ENCODE measurements at places on chromosomes 16 and 17. TPM values are rescaled to one million over a fixed set of nuclear protein-coding genes. Genes with fewer than 3 reads are reported as not detected.

GRCh38 chr16:10859658-10860057, 17.3 kb upstream of the CIITA start:
- no peak overlapping the region for H3K27ac ChIP-seq
- no peak for DNase-seq
- no peak overlapping the region for H3K4me3 ChIP-seq
- no peaks in the 10 kb centered on the region for H3K36me3 ChIP-seq
- H3K4me1 ChIP-seq = peaks cover 10% of the 10 kb centered on the region

DNA sequence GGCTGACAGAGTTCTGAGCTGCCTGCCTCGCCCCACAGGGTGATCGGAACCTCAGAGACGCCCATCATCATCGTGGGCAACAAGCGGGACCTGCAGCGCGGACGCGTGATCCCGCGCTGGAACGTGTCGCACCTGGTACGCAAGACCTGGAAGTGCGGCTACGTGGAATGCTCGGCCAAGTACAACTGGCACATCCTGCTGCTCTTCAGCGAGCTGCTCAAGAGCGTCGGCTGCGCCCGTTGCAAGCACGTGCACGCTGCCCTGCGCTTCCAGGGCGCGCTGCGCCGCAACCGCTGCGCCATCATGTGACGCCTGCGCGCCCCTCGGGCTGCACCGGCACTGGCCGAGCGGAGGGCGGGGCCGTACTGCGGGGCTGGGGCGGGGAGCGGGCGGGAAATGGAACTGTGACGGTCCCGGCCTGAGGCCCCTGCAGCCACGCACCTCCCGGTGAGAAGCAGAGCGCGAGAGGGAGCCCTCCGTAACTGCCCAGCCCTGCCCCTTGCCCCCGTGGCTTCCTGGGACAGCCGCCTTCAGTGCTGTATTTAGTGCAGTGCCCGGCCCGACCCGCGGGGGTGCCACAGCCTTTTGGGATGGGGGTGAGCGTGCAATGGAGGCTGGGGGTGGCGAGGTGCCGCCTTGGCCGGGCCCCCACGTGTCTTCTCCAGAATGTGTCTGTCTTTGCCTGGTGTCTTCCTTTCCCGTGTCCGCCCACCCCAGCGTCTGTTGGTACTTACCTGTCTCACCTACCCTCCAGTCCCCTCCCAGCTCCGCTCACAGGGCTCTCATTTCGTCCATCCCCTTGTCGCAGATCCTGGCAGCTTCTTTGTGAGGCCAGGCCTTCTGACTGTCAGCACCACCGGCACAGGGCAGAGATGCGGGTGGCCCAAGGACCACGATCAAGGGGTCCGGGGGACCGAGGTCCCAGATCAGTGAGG, 9.8 kb downstream of the RASL10B start:
- DNase-seq = peak; percentile 85
- no peaks in the 10 kb centered on the region for H3K36me3 ChIP-seq
- H3K27me3 ChIP-seq = peaks cover 3% of the 10 kb centered on the region
- H3K4me3 ChIP-seq = peak overlapping the region; percentile 18
- peaks cover 9% of the 10 kb centered on the region for H3K4me1 ChIP-seq
- H3K27ac ChIP-seq = no peak overlapping the region

GRCh38 chr16:49194537-49195236, 87.0 kb downstream of the CBLN1 start:
- H3K27ac ChIP-seq = no peak overlapping the region
- H3K36me3 ChIP-seq = no peaks in the 10 kb centered on the region
- DNase-seq = peak; percentile 43

GRCh38 chr16:90078579-90078895, 1.4 kb upstream of the PRDM7 start:
- no peak overlapping the region for H3K4me3 ChIP-seq
- no peaks in the 10 kb centered on the region for H3K36me3 ChIP-seq
- H3K27me3 ChIP-seq = no peaks in the 10 kb centered on the region
- DNase-seq = no peak
- no peak overlapping the region for H3K27ac ChIP-seq
- H3K4me1 ChIP-seq = peaks cover 18% of the 10 kb centered on the region

DNA sequence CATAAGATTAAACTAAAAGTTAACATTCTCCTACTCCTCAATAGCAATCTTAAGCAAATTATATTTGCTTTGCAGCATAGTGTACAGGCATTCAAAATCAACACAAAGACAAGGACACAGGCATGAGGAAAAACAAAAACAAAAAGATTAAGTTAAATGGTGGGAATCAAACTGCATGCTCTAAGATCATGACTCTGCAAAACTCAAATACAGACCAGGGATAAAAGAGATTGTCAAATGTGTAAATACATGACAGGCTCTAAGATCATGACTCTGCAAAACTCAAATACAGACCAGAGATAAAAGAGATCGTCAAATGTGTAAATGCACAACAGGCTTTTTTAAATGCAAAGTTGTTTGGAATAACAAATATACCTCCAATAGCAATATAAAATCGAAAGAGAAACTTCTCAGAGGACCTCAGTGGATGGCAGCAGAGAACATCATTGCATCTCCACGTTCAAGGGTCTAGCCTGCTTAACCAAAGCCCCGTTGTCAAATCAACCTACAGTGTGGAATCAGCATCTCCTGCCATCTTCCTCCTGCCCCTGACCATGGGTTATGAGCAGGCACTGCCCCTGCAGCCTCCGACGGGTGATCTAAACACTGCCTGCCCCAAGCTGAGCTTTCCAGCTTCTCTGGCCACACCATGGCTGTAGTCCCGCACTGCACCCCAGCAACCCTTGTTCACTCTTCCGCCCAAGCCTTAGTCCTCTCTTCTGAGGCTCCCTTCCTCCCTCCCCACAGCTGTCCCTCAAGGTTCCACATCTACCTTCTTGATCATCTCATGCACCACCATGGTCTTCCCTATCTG, 446.1 kb downstream of the SOX9 start:
- no peak overlapping the region for H3K27ac ChIP-seq
- H3K4me1 ChIP-seq = no peaks in the 10 kb centered on the region
- no peaks in the 10 kb centered on the region for H3K27me3 ChIP-seq
- H3K36me3 ChIP-seq = no peaks in the 10 kb centered on the region
- DNase-seq = no peak
- no peak overlapping the region for H3K4me3 ChIP-seq

DNA sequence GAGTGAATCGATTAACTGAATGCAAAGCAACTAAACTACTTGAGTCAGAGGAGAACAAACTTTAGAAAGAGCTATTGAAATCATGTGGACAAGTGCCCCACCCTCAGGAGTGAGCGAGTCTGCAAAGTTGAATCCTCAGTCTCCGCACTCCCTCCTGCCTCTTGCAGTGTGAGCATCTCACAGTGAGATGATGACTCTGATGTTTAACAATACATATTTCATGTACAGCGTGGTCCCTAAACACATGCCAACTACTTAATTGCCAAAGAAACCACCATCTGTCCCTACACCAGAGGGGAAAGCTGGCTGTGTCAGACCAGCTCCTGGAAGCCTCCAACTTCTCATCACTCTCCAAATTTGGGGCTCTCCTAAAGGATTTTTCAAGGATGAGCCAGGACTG, 31.2 kb downstream of the PIMREG start:
- H3K27me3 ChIP-seq = no peaks in the 10 kb centered on the region
- H3K27ac ChIP-seq = no peak overlapping the region
- no peaks in the 10 kb centered on the region for H3K36me3 ChIP-seq
- no peaks in the 10 kb centered on the region for H3K4me1 ChIP-seq
- no peak overlapping the region for H3K4me3 ChIP-seq

- H3K36me3 ChIP-seq = no peaks in the 10 kb centered on the region
- no peaks in the 10 kb centered on the region for H3K4me1 ChIP-seq
- H3K27ac ChIP-seq = no peak overlapping the region
- no peaks in the 10 kb centered on the region for H3K27me3 ChIP-seq
- no peak overlapping the region for H3K4me3 ChIP-seq
Observed at GRCh38 chr16:27787665-27788064, 237.7 kb downstream of the KATNIP start.

DNA sequence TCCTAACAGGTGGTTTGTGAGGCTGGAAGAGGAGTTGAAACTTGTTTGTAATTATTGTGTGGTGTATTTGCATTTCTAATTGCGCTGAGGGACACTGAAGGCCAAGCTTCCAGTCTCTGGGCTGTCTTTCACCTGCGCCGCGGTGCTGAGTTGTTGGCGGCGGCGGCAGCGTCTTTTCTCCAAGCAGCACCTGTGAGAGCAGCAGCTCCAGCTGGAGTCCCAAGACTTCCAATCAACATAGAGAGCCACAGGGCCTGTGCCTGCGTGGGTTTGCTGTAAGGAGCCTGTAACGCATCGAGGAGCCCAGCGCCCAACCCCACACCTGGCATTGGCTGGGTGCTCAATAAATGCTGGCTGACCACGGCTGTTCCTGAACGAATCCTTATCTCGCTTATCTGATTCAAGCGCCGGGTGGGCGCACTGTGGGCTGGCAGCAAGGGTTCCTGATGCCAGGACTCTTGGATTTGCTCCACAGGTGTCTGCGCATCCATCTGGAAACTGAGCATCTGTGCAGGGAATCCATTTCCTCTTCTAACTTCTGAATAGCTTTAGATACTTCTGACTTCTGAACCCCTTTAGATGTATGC, 138.1 kb downstream of the ASIC2 start:
- no peak overlapping the region for H3K27ac ChIP-seq
- H3K4me3 ChIP-seq = no peak overlapping the region
- H3K36me3 ChIP-seq = no peaks in the 10 kb centered on the region
- H3K4me1 ChIP-seq = no peaks in the 10 kb centered on the region
- H3K27me3 ChIP-seq = no peaks in the 10 kb centered on the region

Gene TBX21
- 2.0 TPM for total RNA-seq

Gene PHF12
- 38.8 TPM for total RNA-seq

Gene DNAH9
- 14.4 TPM for total RNA-seq

Gene TMEM132E
- total RNA-seq = not detected

All from upper lobe of left lung (tissue), 6 donors.